ENCODE measurements at places on chromosomes 3 and 15.

DNA sequence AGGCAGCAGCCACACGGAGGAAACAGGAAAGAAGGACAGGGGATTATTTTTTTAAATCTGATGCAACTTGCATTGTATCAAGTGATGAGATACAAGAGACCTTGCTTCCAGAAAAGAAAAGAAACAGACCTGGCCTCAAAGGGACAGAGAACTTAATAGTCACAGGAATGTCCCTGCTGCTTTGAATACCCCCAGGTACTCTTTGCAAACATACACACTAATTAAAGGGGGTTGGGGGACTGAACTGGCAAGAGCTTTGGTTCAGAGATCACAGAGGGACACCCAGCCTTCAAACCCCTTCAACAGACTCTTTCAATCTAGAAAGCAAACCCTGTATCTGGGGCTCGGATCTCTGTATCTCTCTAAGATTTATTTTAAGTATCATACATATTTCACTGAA is 18.0 kb downstream of the TNIK start:
- DNase-seq: no peak

DNA sequence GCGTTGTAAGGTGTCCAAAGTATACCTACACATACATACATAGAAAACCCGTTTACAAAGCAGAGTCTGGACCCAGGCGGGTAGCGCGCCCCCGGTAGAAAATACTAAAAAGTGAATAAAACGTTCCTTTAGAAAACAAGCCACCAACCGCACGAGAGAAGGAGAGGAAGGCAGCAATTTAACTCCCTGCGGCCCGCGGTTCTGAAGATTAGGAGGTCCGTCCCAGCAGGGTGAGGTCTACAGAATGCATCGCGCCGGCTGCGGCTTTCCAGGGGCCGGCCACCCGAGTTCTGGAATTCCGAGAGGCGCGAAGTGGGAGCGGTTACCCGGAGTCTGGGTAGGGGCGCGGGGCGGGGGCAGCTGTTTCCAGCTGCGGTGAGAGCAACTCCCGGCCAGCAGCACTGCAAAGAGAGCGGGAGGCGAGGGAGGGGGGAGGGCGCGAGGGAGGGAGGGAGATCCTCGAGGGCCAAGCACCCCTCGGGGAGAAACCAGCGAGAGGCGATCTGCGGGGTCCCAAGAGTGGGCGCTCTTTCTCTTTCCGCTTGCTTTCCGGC is 318.6 kb downstream of the FGF12 start:
- no peak for DNase-seq

DNA sequence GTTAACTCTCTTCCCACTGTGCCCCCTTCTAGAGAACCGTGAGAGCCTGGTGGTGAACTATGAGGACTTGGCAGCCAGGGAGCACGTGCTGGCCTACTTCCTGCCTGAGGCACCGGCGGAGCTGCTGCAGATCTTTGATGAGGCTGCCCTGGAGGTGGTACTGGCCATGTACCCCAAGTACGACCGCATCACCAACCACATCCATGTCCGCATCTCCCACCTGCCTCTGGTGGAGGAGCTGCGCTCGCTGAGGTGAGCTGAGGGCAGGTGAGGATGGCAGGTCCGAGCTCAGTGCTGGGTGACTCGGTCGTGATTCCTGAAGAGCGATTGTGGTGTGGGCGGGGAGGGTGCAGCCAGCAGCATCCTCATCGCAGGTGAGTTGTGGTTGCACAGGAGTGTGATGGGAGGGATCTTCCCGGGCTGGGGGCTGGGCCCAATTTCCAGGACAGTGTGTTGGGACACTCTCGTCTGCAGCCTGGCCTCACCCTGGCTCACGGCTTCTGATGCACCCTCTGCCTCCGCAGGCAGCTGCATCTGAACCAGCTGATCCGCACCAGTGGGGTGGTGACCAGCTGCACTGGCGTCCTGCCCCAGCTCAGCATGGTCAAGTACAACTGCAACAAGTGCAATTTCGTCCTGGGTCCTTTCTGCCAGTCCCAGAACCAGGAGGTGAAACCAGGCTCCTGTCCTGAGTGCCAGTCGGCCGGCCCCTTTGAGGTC is 8.0 kb downstream of the MCM2 start:
- no peak for DNase-seq

- no peak for DNase-seq
Measured at GRCh38 chr3:61871644-61872043, 310.3 kb downstream of the PTPRG start.

DNA sequence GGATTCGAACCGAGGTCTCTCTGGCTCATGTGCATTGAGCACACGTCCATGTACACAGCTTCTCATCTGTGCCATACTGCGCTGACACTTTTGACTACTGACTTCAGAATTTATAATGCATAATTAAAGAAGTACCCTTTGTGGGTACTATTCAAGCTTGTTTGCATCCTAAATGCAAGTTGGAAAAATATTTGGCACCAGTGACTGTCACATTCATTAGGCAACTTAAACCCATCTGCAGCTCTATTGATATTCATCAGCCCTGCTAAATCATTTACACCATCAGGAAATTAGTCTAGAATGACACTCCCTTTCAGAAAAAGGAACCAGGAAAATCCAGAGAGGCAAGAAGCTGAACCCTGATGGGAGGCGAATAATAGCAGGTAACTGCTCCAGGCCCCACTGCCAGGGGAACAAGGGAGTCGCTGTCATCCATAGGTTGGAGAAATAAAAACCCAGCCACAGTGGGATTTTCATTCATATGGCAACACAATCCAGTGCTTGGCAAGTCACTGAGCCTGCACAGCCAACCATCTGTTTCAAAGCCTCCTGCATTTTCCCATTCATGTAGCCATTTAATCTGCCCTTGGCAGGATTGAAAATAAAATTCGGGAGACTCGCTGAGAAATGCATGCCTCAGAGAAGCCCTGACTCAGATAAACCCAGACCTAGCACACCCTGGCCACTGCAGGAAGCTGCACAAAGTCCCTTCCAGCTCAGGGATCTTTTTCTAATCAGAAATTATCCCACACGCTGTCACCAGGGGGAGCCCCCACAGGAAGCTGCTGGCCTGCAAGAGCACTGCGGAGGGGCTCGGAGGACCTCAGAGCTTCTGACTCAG is 103.0 kb upstream of the VEPH1 start:
- DNase-seq: peak; percentile 77

GRCh38 chr15:78037779-78038305 is 39.7 kb downstream of the TBC1D2B start:
- no peak for DNase-seq

DNA sequence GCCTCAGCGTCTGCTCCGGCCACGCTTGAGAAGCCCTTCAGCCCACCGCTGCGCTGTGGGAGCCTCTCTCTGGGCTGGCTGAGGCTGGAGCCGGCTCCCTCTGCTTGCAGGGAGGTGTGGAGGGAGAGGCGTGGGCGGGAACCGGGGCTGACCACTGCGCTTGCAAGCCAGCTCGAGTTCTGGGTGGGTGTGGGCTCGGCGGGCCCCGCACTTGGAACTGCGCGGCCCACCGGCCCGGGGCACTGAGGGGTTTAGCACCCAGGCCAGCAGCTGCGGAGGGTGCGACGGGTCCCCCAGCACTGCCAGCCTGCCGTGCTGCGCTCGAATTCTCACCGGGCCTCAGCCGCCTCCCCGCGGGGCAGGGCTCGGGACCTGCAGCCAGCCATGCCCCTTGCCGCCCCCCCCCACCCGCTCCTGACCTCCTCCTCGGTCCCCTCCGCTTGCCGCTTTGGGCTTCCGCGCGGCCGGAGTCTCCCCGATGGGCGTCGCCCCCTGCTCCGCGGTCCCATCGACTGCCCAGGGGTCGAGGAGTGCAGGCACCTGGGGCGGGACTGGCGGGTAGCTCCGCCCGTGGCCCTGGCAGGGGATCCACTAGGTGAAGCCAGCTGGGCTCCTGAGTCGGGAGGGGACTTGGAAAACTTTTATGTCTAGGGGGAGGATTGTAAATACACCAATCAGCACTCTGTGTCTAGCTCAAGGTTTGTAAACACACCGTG is 106.7 kb downstream of the RAP2B start:
- DNase-seq: no peak

DNA sequence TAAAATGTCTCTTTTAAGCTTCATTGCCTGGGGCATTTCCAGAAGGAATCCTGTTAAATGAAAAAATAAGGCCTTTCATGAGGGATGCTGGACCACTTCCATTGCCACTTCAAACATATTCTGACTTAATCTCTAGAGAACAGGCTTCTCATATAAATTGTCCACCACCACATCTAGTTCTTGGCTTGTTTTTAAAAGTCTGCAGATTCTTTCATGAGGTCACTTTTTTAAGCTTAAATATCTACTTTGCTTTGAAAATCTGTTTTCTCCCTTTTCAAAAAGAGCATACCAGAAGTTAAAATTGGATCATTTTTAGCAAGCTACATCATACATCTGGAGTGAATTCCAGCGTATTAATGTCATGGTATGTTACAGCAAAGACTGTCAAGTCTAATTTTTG is 131.6 kb downstream of the C3orf70 start:
- peak; percentile 15 for DNase-seq

DNA sequence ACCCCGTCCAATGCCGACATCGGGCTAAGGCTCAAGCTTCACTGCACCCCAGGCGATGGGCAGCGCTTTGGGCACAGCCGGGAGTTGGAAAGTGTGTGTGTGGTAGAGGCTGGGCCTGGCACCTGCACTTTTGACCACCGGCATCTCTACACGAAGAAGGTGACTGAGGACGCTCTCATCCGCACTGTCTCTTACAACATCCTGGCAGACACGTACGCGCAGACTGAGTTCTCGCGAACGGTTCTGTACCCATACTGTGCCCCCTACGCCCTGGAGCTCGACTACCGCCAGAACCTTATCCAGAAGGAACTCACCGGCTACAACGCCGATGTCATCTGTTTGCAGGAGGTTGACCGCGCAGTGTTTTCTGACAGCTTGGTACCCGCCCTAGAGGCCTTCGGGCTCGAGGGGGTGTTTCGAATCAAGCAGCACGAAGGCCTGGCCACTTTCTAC is 1.0 kb downstream of the PDE12 start:
- DNase-seq: peak; percentile 34

- DNase-seq: no peak
Measured at GRCh38 chr3:192033246-192033645, 572.3 kb downstream of the PYDC2 start.

GRCh38 chr3:31968927-31969418 is 12.1 kb downstream of the OSBPL10 start:
- peak; percentile 95 for DNase-seq

DNA sequence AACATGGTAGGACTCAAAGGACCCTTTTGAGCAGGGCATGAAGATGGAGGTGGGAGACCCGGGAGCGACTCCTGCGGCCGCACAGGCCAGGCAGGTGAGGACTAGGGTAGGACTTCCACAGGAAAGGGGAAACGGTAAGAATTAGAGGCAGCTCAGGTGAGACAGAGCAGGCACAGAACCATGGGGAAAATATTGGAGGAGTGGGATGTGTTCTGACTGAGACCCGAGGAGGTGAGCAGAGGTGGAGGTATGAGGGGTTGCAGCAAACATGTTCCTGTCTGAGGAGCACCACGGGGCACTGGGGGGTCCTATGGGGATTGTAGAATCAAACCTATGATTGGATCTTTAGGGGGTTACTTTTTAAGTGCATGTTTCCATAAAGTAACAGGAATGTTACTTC is 1.4 kb upstream of the ISG20 start:
- DNase-seq: no peak

DNA sequence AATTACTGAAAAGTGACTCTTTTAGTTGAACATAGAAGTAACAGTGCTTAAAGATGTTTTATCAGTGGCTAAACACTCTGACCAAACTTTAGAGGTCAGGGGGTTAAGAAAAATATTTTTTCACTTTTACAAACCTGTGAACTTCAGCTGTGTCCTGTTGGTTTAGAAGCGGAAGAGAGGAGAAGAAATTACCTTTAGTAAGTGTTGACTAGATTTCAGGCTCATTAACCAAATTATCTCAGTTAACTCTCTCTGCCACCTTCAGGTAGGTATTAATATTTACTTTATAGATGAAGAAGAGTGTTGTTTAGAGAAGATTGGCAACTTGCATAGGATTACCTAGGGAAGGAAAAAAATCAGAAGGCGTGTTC is 151.9 kb upstream of the CMC1 start:
- DNase-seq: no peak

DNA sequence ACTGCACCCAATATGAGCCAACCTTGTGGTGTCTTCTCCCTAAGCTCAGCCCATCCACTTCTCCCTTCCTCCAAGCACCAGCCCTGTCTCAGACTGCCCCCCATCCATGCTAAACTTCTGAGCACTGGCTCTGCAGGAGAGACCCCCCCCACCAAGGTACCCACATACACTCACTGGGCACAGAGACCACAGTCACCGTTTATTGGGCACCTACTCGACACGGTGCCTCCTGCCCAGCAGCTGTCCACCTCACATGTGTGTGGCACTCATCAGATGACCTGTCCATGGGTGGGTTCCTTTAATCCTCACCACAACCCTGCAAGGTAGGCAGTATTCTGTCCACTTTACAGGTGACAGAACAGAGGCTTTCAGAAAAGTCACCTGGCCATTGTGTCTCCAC is 22.3 kb upstream of the SFMBT1 start:
- DNase-seq: no peak

DNA sequence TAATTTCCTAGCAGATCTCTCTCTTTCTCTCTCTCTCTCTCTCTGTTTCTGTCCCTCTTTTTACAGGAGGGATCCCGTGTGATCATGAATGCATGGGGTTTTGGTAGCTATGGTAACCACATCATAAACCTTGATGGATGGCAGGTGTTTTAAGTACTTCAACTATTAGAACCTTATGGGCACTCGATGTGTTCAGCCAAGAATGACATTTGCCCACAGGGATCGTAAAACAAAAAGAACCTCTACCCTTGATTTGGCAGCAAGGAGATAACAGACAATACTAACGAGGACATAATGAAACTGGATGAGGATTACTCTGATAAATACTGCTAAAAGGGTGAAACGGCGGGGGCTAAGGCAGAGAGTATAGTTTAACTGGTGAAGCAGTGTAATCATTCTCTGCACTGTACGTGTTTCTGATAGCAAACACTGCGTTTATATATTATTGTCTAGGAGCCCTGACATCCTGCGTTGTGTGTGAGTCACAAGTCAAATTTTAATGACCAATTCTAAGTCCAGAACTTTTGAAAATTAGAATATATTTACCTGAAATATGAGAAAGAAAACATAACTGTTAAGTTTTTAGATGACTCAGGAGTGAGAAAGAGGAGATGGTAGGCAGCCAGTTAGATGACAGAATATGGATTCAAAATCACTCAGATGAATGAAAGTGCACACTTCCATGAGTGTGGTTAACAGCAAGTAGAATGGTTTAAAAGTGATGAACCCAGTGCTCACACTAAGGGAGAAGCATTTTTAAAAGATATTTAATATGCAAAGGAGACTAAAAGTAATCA is 80.3 kb downstream of the OTOL1 start:
- no peak for DNase-seq

Data from COLO829 (cell line).